T-helper 17 cell (primary cell): ENCODE measurements at places on chromosomes 12 and 14. TPM values are rescaled to one million over a fixed set of nuclear protein-coding genes. Genes with fewer than 3 reads are reported as not detected.

The DPY19L2 gene
- total RNA-seq: 2.0 TPM

The CYP27B1 gene
- 1.4 TPM for total RNA-seq

The C12orf57 gene
- 192 TPM for total RNA-seq

The ANAPC5 gene
- 107 TPM for total RNA-seq

The MARCHF9 gene
- 45.3 TPM for total RNA-seq

The ENDOU gene
- total RNA-seq: 0.12 TPM

The TBX5 gene
- not detected for total RNA-seq

The PDE3A gene
- 0.07 TPM for total RNA-seq

The BDKRB1 gene
- not detected for total RNA-seq

The IAPP gene
- total RNA-seq: not detected

The TMEM52B gene
- total RNA-seq: not detected

The MTA1 gene
- 99.7 TPM for total RNA-seq

The SERPINA3 gene
- total RNA-seq: not detected

The ASPG gene
- not detected for total RNA-seq

The LRCOL1 gene
- total RNA-seq: not detected

The TPPP2 gene
- not detected for total RNA-seq

The SMARCC2 gene
- 138 TPM for total RNA-seq

The FAM181A gene
- not detected for total RNA-seq

The TSPAN19 gene
- not detected for total RNA-seq

The ACOT4 gene
- 0.65 TPM for total RNA-seq
